Activated CD4-positive, CD25-positive, alpha-beta regulatory T cell treated with anti-CD3 and anti-CD28 coated beads, Interleukin-2, amount 50 U/mL, for 24 hours (primary cell): ENCODE measurements at places on chromosomes 13 and 19.

DNA sequence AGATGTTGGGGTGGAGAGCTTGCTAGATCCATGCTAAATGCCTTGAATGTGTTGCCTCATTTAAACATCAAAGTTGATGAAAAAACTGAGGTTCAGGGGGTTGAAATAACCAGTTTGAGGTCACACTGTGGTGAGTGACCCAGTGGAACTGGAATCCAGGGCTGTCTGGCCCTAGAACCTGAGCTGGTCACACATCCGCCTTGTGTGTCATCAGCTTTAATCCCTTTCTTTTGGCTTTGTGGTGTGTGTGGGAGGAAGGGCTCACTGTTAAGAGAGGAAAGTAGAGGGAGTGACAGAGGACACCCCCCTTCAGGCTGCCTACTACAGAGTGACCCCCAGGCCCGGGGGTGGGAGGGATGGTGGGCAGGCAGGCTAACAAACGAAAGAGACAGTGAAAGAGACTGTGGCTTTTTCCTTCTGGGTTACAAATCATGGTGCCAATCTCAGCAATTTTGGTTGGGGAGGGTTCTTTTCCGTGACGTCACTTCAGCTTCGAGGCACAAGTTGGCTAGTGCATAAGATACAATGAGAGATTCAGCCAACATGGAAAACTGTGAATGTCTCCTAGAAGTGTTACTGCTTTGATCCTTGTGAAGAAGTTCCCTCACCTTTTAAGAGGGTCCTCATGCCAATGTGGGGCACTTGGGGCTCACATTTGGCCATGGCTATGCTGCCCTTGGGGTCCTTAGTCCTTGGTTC is 164.9 kb downstream of the DLEU7 start:
- ATAC-seq, result no peak

GRCh38 chr19:41233748-41234240 is 14.8 kb downstream of the AXL start:
- ATAC-seq, result no peak

- no peak for ATAC-seq
These were observed 25.2 kb upstream of the FNDC3A start for GRCh38 chr13:48950501-48950875.

DNA sequence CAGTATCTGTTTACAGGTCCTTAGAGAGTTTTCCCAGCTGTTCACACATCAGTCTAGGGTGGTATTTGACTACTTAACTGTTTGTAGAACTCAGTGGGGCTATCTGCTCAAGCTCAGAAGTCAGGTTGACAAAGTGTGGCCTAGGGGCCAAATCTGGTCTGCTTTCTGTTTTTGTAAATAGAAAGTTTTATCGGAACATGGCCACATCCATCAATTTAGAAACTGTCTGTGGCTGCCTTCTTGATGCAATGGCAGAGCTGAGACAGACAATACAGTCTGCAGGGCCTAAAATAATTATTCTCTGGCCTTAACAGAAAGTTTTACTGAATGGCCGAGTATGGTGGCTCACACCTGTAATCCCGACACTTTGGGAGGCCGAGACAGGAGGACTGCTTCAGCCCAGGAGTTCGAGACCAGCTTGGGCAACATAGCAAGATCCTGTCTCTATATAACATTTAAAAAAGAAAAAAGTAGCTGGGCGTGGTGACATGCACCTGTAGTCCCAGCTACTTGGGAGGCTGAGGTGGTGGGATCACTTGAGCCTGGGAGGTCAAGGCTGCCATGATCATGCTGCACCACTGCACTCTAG is 2.4 kb downstream of the SMG9 start:
- ATAC-seq, result no peak

DNA sequence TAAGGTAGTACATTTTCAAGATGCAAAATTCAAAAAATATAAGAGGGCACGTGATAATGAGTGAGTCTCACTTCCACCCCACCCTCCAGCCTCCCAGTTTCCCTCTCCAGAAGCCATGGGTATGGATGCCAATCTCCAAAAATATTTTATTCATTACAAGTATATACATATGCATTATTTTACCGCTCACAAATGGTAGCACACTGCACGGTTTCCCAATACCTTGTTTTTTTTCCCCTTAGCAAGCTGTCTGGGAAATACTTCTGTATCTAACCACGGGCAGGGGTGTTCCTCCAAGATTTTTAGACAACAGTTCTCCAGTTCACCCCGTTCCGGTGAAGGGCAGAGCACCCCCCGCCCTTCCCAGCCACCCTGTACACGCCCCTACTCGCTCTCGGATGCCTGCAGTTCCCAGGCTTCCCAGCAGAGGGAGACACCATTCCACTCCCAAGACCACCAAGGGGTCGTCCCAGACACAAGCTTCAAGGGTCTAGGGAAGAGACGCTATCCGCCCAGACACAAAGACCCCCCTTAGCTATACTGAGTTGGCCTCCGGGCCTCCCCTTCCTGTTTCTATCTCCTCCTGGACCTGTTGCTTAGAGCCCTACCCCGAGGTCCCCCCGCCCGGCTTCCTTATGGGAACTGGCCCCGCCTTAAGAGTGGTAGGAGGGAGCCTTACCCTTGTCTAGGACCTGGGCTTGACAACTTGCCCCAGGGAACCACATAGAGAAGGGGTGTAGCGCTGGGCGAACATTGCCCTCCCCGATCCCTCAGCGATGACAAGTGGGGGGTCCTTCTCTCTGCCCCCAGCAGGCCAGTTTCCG is 1.1 kb upstream of the FXYD3 start:
- ATAC-seq, result peak; percentile 78
